BJ (cell line): ENCODE measurements at places on chromosomes 6 and 20. TPM values are rescaled to one million over a fixed set of nuclear protein-coding genes. Genes with fewer than 3 reads are reported as not detected.

DNA sequence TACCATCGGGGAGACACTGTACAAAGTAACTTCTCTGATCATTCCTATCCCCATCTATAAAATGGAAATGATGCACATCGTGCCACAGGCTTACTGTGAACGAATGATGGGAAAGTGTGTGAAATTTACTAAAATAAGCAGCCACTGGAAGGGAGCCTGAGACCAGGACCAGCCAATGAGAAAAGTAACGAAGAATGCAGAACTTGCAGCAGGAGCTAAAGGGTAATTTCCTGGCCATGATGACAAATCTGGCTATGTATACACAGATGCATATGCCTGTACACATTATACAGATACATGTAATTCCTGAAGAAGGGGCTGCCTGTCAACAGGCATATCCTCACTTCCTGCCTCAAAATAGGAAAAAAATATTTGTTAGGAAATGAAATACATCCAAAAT, 47.4 kb downstream of the GMDS start:
- DNase-seq, result no peak

- DNase-seq, result peak; percentile 83
Measured at GRCh38 chr6:43627008-43627825, 1.8 kb downstream of the GTPBP2 start.

Gene SLC26A8
- 0.12 TPM in 1 of 2 replicates, not detected in the other for polyA plus RNA-seq

DNA sequence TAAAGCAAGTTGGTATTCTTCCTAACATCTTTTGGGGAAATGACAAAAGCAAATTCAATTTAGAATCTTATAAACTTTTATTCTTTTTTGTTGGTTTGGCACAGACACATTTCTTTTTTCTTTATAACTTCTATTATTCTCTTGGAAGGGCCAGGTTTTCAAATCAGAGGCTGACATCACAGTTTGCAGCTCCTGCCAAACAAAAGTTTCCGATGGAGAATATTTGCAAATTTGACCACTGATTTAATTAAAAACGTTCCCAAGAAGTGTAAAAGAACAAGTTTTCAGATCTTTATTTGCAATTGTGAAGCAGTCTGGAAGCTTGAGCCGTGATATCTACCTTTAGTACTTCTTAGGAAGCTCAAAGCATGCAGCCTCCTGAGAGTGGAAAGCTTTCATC, 53.8 kb upstream of the CD83 start:
- no peak for DNase-seq

DNA sequence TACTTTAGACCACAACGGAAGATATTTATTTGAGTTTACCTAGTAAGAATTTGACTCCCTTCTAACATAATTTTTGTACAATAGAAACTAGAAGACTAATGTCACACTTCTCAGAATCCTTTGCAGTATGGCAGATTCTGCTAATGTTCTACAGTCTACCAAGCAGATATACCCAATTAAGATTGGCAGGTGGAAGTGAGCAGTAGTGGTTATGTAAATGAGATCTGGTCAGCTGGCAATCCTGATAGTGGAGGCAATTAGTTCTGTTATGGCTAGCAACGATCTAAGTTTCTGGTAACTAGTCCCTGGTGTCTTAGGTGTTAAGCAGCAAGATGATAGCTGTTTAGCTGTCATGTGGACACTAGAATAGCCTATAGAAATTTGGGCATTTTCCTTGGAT, 101.0 kb downstream of the CENPW start:
- no peak for DNase-seq

GRCh38 chr6:153108315-153108714, 22.8 kb downstream of the RGS17 start:
- DNase-seq, result no peak

Gene SPATA2
- polyA plus RNA-seq, result 3.5 and 5.7 TPM in 2 replicates

Gene SLC9A8
- polyA plus RNA-seq, result 2.9 and 3.3 TPM in 2 replicates

Gene TRIM31
- not detected in 2 replicates for polyA plus RNA-seq

DNA sequence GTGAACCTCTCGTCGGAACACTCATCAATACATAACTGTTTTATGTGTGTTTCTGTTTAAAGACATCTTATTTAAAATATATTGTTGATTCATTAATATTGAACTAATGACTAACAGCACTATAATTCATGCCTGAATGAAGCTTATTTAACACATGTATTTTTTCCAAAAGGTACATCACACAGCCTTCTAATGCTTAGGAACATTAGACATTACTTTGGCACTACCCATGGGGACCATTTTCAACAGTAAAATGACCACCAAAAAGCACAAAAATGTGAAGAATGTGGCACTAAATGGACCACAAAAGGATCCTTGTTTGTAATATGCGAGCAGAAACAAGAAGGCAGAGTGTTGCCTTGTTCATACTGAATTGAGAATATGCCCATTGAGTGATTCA, 109.2 kb downstream of the CEP57L1 start:
- DNase-seq, result no peak

GRCh38 chr20:13775867-13776266, 8.9 kb downstream of the ESF1 start:
- no peak for DNase-seq

DNA sequence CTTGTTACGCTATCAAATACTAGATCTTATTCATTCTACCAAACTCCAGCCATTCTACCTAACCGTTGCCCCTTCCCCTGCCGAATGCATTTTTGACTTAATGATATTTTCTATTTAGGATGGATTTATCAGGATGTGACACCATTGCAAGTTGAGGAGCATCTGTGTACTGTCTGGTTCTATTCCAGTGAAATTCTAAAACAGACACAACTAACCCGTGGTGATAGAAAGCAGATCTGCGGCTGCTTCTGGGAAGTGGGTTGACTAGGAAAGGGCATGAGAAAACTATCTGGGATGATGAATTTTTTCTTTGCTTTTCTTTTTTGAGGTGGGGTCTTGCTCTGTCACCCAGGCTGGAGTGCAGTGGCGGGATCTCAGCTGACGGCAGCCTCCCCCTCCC, 20.7 kb upstream of the SRC start:
- DNase-seq, result no peak

DNA sequence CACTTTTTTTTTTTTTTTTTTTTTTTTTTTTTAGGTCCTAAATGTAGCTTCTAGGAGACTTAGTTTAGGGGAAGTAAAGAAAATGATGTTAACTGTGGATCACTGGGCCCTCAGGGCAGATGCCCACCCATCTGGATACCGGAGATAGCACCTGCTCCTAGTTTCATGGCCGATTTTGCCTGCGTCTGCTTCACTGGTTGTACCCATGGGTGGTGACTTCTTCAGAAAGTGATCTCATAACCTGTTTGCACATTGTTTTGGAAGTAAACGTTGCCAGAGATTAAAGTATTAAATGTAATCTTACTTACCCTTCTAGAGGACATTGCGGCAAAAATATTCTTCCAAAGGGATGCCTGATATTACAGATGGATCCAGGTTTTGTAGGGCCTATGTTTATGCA, 79.8 kb upstream of the SGK1 start:
- DNase-seq, result no peak

DNA sequence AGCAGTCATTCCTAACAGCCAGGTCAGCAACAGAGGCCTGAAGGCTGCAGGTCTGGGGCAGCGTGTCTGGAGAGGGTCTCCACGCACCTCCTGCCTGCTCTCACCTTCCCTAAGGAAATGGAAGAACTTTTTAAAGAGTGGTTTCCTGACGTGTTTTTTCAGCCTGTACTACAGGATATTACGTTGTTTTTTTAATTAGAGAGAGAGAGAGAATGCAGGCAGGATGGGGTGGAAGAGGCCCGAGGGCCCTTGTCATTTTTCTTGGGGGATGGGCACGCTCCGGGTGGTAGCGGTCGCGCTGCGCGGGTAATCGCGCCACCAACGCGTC, 2.1 kb downstream of the DLL1 start:
- no peak for DNase-seq

DNA sequence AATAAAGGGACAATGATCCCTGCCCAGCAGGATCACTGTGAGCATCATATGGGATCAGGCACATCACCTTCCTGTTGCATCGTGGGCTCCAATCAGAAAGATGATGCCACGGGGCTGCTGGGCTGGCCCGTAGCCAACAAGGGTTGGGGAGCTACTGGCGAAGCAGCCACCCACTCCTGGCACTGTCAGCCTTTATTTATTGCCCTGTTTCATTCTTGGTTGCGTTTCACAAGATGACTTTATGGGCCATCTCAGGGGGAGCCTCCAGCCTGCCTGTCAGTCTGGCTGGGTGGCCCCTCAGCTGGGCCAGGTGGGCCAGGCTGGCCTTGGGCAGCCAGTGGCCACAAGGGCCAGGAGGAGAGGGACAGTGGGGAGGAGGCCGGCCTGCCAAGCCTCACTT, 17.3 kb downstream of the VSTM2L start:
- DNase-seq, result no peak

GRCh38 chr6:105651969-105652368, 249.1 kb upstream of the PREP start:
- DNase-seq, result no peak

Gene CGA
- 2.5 and 2.6 TPM in 2 replicates for polyA plus RNA-seq
